NCI-H526 treated with DMSO at 0.1 percent for 48 hours (cell line): ENCODE measurements at places on chromosomes 7 and 10.

- no peak for DNase-seq
Observed at GRCh38 chr10:34127676-34128075, 687.4 kb downstream of the PARD3 start.

GRCh38 chr7:749140-749551 is 22.1 kb upstream of the PRKAR1B start:
- no peak for DNase-seq

DNA sequence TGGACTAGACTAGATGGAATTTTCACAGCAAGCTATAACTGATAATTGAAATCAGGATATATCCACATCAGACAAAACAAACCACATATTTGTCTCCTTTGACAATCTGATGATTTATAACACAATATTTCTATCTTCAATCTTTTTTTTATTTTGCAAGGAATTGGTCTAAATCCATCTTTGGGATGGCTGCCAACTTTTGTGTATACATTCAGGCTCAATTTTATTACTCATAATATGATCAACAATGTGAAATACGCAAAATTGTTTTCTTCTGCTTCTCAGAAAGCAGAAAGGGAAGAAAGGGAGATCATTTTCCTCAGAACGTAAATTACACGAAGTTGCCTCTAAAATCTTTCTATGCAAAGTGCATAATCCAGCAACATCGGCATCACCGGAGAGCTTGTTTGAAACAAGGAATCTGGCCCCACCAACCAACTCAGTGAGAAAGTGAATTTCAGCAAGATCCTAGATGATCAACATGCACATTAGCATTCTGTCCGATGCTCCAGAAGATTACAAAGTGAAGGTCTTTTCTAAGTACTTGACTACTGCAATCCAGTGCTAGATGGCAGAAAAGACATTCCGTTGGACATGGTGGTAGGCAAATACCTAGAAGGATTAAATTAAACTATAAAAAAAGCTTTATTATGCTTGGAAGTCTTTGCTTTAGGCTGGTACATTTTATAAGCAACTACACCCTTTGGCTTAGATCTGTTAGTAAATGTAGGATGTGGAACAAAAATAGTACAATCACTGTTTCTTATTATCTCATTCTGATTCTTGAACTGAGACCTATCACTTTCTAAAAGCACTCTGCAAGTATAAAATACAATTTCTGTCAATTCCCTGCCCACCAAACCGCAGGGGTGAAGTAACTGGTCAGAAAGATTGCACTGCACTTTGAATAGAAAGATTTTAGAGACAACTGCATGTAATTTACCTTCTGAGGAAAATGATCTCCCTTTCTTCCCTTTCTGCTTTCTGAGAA is 126.4 kb upstream of the RSU1 start:
- no peak for DNase-seq

GRCh38 chr7:148489678-148490077 is 100.9 kb upstream of the C7orf33 start:
- DNase-seq, result no peak

DNA sequence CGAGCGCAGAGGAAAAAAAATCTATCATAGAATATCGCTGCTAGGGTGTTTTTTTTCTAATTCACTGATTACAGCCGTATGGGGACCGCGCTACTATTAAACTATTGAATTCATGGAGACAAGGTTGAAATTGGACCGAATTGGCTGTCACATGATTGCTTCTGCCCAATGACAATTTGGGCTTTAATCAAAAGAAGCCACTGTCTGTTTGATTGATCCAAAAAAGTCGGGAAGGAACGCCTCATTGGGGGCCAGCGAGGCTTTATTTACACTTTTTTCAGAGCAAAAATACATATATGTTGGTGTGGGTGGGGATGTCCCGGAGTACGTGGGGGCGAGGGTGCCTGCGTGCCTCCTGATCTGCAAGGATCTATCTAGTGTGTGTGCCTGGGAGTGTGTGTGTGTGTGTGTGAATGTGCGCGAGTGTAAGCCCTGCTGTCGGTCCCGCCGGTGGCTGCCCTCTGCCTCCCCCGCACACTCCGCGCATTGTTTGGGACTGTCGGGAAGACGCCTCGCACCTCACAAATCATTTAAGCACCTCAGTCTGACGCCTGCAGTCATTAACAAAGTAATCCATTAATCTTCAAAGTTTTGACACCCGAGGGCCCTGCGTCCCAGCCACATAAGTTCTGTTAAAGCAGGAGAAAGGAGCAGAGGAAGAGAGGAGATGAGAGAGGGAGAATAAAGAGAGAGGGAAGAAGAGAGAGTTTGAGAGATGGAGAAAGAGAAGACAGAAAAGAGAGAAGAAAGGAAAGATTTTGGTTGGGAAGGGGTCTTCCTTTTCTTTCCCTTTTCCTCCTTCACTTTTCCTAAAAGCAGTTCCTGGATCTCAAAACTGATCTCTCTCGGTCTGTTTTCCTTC is at the start of gene HOXA2:
Gene HOXA2 (minus strand): TSS at position 103 of the 862 bp plus-strand sequence. CDS start 183 bp downstream, outside the sequence.
- no peak for DNase-seq

GRCh38 chr7:43647673-43648472 is 65.0 kb downstream of the STK17A start:
- no peak for DNase-seq

DNA sequence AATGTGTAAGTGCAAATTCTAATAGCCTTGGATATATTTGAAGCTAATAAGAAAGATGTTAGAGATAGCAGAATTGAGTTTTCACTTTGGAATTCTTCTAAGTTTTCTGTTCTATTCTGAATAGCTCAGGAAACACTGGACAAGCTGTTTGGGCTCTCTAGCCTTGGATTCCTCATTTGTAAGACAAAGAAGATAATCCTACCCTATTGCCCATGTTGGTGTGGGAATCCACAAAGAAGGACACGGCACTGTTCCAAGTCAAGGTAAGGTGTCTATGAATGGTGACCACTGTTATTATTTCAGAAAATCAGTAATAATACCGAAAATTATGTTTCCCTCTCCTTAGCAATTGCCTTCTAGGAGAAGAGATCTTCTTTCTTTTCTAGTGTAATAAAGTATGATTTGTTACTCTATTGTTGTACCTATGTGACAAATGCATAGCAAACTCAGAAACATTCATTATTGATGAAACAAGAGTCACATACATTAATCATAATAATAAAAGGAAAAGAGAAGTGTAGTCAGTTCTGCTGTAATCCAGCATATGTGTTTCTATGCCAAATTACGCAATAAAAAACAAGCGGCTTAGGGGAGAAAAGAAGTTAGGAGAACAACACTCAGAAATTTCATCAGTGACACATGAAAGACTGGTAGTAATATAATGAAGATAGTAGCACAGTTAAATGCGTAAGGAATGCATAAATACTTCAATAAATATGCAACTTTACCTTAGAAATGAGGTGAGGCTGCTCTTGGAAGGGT is 1012.3 kb upstream of the PHF14 start:
- DNase-seq, result no peak

DNA sequence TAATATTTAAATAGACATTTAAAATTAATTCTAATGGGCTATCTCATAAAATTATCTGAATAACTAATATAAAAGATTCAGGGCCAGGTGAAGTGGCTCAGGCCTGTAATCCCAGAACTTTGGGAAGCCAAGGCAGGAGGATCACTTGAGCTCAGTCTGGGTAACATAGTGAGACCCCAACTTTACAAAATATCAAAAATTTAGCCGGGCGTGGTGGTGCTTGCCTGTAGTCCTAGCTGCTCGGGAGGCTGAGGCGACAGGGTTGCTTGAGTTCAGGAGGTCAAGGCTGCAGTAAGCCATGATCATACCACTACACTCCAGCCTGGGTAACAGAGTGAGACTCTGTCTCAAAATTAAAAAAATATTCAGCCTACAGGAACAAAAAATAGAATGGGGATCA is 12.5 kb downstream of the NOBOX start:
- no peak for DNase-seq

DNA sequence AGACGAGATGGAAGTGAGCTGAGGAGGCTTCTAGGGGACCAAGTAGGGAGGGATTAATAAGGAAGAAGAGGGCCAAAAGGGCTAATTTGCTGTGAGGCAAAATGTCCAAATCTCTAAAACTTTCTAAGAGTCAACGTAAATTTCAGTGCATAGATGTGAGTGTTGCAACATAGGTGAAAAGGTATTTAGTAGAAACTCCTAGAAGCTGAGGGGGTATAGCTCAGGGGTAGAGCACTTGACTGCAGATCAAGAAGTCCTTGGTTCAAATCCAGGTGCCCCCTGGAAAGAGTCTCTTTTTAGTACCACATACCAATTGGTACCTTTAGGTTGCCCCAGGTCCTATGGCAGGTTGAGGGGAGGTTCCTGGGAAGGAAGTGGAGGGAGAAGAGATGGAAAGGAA is 48.7 kb upstream of the ZNF746 start:
- DNase-seq, result no peak

DNA sequence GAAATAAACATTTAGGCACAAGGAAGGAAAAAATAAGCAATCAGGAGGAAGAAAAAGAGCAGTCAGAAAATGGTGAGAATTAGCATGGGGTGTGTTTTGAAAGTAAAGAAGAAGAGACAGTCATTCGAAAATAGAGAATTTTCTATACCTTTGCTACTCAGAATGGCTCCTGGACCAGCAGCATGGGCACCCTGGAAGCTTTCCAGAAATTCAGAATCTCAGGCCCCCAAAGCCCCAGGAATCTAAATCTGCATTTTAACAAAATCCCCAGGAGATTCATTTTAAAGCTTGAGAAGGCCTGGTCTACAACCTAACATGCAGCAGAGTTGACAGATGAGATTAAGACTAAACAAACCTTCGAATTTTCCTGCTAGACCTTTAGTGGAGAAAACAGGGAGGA is 131.2 kb upstream of the HDAC9 start:
- DNase-seq, result no peak

- DNase-seq, result no peak
Observed at GRCh38 chr7:88540012-88540411, 219.5 kb upstream of the ZNF804B start.

DNA sequence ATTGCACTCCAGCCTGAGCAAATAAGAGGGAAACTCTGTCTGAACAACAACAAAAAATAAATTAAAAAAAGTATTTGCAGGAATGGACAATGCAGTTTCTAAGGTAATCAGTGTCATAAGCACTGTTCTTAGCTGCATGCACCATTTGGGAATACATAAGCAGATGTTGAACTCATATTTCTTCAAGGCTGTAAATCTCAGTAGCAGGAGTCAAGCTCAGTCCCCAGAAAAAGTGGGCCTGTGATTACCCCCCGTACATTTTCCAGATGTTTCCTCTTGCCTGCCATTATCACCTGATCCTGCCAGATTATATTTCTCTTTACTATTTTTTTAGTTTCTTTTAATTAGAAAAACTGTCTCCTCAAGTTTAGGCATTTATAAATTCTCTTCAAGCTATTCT is 667.6 kb upstream of the ANKRD30A start:
- DNase-seq, result no peak

GRCh38 chr10:80468002-80468401 is 13.9 kb downstream of the TSPAN14 start:
- no peak for DNase-seq

- DNase-seq, result no peak
Observed at GRCh38 chr10:132349766-132350165, 17.8 kb downstream of the LRRC27 start.

DNA sequence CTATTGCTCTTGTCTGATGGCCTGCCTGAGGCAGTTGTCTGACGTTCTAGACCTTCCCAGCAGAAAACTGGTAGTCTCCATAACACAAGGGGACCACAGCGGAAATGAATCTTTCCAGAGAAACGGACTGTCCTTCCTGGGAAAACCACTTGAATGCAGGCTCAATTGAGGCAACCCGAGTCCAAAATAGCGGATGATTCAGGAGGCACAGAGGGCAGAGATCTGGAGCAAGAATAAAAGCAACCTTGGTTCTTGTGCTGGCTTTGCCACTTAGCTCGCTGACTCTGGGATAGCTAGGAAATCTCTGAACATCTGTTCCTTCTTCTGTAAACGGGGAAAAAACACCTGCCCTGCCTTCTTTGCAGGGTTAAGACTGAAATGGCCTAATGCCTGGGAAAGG is 178.8 kb downstream of the NEURL1 start:
- no peak for DNase-seq

DNA sequence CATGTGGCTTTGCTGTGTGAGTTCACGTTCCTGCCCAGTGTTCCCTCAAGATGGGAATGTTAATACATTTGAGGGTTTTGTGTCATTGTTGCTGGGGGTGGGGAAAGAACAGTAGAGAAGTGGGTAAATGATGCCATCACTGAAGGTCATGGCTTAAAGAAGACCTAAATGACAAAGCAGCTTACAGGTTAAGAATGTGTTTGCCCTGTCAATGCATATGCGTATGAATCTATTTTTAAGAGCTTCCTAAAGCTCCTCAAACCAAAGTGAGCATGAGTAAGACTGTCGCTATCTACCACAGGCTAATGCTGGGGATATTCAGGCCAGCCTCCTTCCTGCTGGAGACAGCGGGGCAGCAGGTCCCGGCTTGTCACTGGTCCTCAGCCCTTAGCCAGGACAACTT is 162.9 kb downstream of the CREB5 start:
- no peak for DNase-seq

GRCh38 chr7:148669927-148670326 is 28.8 kb upstream of the CUL1 start:
- no peak for DNase-seq

DNA sequence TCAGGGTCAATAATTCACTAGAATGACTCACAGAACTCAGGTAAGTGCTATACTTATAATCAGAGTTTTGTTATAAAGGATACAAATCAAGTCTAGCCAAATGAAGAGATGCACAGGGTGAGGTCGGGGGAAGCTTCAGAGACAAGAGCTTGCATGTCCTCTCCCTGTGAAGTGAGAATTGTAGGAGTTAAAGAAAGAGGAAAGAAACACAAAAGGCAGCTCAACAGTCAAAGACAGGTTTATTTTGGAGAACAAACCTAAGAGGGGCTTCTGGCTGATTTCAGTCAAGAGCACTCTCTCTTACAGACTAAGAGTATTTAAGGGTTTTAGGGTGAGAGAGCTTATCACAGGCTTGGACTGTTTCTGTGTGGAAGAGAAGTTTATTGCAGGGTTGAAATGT is 600.5 kb upstream of the C7orf33 start:
- no peak for DNase-seq

GRCh38 chr10:22319547-22319979 is 1.3 kb upstream of the BMI1 start:
- no peak for DNase-seq

GRCh38 chr7:26655781-26656180 is 208.6 kb downstream of the SKAP2 start:
- no peak for DNase-seq

DNA sequence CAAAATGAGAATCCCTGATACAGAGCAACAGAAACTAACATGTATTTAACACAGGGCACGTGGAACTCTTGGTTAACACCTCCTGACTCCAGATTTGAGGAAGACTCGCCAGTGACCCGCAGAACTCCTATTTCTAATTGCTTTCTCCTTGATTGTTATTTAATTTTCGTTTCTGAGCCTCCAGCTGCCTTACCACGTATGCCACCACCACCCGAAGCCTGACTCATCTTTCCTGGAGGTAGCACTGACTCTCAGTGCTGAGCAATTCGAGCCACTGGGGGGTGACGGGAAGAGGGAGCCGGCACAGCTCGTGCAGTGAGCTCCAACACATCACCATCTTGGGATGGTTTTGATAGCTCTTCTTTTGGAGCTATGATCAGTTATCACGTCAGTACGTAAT is 273.9 kb upstream of the MGMT start:
- DNase-seq, result no peak

GRCh38 chr7:155192961-155193640 is 104.6 kb upstream of the INSIG1 start:
- no peak for DNase-seq
